ENCODE measurements at places on chromosomes 16 and 17.

DNA sequence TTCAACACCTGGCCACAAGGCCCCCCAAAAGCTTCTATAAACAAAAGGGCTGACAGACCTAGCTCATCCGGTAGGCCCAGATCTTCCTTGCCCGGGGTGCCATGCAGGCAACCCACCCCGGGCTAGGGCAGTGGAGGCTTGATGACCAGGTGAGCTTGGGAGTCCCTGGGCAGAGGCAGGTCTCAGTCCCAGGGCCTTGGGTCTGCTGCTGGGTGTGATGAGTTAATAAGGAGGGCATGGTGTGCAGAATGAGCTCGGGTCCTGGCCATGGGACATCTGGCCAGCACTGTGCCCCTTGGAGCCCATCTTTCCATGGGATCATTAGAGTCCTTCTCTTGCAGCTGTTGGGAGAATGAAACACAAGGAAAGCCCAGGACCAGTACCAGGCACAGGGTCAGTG lies 20.2 kb upstream of the MPRIP start:
- DNase-seq: no peak

GRCh38 chr17:72863526-72864211 lies 228.8 kb downstream of the SLC39A11 start:
- no peak for DNase-seq

- DNase-seq: no peak
Observed at GRCh38 chr16:22163806-22164205, 1.5 kb downstream of the SDR42E2 start.

DNA sequence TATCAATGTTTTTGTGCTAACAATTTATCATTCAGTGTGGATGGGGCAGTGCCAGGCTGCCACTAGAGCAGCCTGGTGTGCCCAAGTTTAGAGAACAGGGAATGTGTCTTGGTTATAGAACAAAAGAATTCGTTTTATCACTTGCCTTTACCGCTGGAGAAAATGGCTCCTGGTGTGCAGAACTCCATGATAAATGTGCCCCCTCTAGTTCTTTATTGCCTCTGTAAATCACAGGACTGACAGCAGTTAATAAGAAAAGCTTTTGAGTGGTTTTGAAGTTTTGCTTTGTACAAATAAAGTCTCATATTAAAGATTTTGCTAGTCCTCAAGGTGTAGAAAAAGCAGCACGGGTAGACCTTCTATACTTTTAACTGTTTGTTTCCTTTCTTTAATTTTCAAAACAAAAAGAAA lies 28.2 kb upstream of the PSMD7 start:
- DNase-seq: no peak

GRCh38 chr16:23155445-23156049 lies 6.3 kb upstream of the USP31 start:
- DNase-seq: no peak

DNA sequence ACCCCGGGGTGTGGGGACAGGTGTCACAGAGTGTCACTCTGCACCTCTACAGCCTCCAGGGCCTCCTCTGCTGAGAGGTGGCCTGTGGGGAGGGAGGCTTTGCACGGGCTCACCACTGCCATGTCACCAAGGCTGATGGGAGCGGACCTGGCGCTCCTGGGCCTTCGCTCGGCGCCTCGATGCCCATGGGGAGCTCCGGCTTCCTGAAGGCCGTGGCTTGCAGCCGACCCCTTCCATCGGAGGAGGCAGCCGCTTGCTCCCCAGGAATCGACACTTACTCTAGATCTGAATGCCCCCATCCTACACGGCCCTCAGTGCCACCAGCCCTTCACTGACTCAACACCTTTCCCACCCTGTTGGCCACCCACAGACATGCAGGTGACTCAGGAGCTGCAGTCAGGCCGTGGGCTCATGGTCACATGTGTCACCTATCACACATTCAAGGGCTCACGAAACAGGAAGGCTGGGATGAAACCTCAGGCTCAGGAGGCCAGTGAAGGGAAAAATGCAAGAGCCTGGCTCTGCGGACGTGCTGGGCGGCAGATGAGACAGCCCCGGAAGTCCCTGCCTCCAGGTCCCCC lies 11.9 kb downstream of the LGALS3BP start:
- no peak for DNase-seq

DNA sequence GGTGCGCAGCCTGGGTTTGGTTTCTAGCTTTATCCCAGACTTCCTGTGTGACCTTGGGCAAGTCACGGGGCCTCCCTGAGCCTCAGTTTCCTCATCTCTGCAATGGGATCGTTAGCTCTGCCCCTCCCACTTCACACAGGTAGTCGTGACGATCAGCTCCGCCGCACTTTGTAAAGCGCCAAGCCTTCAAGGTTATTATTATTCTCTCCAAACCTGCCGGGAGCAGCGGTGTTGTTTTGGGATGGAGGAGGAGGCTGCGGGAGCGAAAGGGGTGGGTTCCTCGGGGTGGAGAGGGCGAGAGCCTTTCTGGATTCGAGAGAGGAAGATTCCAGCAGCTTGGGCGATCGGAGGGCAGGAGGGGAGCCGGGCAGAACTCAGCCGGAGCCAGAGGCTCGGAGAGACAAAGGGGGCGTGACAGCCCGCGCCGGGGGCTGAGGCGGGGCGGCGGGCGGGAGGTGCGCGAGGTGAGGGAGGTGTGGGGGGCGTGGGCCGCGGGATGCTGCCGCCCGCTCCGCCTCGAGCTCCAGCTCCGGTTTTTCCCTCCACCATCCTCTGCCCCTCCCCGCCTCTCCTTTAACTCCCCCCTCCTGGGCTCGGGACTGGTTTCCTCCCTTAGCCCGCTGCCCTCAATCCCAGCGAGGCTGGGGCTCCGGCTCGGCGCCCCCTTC lies at the start of gene EFNB3:
Gene EFNB3, plus strand, starts transcription at position 602 of the 668 bp plus-strand sequence. CDS start 397 bp downstream, outside the sequence.
- no peak for DNase-seq

GRCh38 chr17:33115366-33115765 lies 123.7 kb downstream of the SPACA3 start:
- no peak for DNase-seq

DNA sequence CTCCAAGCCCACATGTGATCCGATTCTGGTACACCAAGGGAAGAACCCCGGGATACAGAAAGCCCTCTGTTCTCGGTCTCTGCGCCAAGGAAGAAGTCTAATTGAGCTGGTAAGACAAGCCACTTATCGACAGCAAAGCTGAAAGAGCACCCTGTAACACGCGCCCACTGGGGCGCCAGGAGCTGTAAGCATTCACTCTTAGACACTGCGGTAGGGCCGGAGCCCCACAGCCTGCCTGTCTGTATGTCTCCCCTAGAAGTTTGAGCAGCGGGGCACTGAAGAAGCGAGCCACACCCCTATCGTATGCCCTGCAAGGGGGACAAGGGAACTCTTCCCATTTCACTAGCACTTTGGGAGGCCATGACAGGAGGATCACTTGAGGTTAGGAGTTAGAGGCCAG lies 27.0 kb upstream of the MEIOC start:
- DNase-seq: no peak

GRCh38 chr17:61519139-61519538 lies 66.9 kb downstream of the TBX4 start:
- DNase-seq: no peak
